ENCODE measurements at places on chromosomes 2 and 18.
A peak's percentile ranks its signal among the peaks of the same experiment; 100 is the strongest.

- DNase-seq = no peak
Observed at GRCh38 chr2:3405876-3406275, 26.4 kb downstream of the TRAPPC12 start.

DNA sequence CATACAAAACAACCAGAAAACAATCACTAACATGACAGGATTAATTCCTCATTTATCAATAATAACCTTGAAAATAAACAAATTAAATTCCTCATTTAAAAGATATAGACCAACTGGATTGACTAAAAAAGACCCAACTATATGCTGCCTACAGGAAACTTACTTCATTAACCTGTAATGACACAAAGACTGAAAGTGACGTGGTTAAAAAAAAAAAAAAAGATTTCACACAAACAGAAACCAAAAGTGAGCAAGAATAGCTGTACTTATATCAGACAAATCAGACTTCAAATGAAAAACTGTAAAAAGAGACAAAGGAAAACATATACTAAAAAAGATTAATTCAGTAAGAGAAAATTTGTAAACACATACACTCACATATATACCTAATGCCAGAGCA lies 201.2 kb downstream of the CCDC178 start:
- no peak for DNase-seq

DNA sequence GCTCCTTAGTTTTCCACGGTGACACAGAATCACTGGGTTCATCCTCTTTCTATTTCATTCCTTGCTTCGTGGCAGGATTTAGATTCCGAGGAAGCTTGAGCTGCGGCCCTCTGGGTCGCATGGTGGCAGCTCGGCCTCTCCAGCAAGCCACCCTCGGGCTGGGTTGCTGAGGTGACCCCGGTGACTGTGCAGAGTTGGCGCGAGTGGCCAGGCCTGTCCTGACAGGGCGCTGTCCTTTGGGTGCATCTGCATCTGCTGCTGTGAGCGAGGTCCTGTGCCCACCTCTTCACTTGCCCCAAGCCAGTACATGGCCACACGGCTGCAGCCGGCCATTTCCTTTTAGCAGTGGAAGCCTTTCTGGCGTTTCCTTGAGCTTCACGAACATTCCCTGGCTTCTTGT lies 21.8 kb downstream of the PRELID3A start:
- DNase-seq = no peak

- DNase-seq = peak; percentile 6
Observed at GRCh38 chr2:63614983-63615945, 26.5 kb downstream of the MDH1 start.

DNA sequence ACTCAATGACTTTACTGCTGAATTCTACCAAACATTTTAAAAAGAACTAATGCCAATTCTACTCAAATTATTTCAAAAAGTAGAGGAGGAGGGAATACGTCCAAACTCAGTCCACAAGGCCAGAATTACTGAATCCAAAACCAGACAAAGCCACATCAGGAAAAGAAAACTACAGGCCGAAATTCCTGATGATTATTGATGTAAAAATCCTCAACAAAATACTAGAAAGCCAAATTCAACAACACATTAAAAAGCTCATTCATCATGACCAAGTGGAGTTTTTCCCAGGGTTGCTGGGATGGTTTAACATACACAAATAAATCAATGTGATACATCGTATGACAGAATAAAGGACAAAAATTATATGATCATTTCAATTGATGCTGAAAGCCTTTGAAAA lies 103.9 kb upstream of the UBE2E3 start:
- no peak for DNase-seq

- DNase-seq = no peak
Observed at GRCh38 chr2:217387776-217388387, 528.0 kb upstream of the TNP1 start.

DNA sequence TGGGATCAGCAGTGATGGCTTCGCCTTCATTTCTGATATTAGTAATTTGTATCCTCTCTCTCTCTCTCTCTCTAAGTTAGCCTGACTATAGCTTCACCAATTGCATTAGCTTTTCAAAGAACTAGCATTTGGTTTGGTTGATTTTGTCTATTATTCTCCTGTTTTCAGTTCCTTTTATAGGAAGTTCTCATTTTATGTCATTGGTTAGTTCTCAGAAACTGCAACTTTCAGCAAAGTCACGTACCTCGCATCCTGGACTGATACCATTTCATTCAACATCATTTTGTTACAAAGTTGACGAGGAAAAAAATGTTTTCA lies 450.8 kb downstream of the EIPR1 start:
- DNase-seq = no peak

DNA sequence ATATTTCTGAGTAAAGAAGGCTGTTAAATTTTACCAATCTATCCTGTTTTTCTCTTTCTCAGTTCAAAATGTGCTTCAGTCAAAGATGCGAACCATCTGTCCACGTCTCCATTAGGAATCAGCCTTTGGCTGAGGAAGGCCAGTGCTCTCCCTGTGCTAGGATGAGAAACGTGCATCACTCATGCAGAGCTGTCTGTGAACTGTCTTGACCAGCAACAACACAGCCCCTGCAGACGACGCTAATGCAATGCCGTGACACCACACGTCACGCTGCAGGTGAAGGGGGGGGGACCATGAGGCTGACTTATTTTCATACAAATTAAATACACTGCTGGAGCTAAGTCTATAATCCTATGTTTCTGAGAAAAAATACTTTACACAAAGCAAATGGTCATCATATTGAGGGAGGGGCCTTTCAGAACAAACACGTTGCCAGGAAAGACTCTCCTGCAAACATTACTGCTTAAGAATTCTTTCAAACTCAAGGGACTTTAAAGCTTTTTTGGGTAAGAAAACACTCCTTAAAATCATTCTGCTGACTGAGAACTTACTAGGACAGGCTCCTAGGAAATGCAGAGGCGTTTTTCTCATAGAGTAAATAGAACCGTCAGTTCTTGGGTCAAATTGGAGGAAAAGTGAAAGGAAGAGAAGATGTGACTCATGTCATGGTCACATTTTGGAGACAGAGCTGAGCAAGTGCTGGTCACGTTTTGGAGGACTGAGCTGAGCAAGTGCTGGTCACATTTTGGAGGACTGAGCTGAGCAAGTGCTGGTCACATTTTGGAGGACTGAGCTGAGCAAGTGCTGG lies 97.0 kb downstream of the MBP start:
- no peak for DNase-seq

DNA sequence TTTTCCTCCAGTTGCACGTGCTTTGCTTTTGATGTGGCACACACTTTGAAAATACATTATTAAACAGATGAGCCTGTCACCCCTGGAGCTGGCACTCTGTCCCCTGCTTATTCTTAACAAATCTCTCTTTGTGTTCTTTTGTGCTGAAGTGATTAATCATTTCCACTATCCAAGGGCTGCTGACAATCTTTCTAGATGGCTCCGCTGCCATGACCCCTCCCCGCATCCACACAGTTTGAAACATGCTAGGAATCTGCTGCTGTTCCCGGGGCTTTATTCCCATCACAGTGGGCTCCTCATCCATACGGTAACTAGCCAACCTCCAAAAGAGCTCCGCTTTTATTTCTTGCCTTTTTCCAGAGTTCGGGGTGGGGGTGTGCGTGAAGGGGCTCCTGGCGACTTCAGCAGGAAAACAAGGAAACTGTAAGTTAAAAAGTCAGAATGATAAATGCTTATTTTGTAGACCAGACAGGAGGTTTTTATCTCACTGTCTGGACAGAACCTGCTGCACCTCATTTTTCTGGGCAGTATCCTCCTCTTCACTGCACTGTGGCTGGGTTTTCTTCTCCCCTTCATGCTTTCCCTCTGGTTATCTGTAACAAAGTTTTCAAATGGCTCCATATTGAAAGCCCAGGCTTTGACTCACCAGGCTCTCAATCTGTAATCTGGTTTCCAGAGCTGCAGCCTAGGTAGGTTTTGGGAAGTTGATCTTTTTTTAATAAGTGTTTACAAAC lies 319.7 kb downstream of the AFF3 start:
- no peak for DNase-seq

DNA sequence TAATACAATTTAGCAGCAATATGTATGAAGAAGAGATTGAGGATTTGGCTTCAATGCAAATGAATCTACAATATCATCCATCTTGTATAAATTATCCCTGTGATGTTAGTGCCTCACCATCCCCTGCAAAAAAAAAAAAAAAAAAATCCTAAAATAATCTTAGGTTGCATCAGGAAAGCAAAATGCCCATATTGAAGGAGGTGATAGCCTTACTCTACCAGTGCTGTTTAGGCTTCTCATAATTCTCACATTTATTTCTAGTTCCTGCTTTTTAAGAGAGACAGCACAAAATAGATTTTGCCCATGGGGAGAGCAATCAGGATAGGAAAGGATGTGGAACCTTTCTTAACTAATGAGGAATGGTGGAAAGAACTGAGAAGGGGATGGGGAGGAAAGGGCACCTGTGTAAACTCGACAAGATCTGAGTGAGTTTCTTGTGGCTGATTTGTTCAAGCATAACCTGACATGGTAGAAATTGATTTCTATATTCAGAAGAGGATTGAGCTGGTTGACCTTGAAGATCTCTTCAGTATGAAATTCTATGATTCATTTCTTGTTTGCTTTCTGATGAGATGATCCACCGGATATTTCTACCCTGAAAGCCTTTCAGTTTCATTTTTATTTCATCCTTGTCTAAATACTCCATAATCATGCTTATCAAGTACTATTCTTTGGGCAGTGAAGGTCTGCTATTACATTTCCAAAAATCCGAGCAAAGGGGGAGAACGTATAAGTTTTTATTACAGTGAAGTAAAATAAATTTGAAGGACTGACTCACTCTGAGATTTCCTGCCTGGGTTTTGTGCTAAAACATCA lies 391.2 kb downstream of the PTPRM start:
- DNase-seq = peak; percentile 57

DNA sequence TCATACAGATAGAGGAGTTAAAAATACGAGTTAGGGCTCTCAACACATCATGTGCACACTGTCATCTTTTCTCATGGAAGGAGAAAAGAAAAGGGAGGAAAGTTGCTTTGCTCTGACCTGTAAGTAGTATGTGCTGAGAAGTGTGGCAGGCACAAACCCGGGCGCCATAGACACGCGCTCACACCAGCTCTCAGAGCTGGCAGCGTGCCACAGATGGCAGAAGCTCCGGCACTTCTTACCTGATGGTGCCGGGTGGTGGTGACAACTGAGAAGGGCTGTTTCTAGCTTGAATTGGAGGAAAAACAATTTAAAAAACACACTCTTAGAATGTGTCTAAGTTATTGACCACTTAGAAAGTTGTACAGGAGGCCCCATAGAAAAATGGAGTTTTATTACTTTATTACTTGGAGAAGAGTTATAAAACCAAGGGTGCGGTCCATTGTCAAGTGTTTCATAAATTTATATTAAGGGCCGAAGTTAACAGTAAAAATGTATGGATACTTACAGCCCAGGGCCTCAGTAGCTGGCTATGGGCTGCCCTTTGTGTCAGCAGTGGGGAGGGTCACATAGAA lies 92.2 kb downstream of the DPP4 start:
- no peak for DNase-seq

DNA sequence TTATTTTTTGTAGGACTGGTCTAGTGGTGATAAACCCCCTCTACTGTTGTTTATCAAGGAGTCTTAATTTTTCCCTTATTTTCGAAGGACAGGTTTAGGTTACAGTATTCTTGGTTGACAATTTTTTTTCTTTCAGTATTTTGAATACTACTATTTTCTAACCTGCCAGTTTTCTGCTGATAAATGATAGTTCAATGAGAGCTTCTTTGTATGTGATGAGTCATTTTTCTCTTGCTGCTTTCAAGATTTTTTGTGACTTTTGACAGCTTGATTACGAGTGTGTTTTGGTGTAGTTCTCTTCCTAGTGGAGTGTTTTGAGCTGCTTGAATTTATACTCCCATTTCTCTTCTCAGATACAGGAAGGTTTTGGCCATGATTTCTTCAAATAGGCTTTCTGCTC lies 77.5 kb downstream of the ACSL3 start:
- no peak for DNase-seq

- DNase-seq = no peak
Observed at GRCh38 chr2:176066645-176067588, 16.8 kb downstream of the EVX2 start.

All from HCEC 1CT (cell line).